ENCODE measurements at places on chromosomes 7 and 10.
A peak's percentile ranks its signal among the peaks of the same experiment; 100 is the strongest.

DNA sequence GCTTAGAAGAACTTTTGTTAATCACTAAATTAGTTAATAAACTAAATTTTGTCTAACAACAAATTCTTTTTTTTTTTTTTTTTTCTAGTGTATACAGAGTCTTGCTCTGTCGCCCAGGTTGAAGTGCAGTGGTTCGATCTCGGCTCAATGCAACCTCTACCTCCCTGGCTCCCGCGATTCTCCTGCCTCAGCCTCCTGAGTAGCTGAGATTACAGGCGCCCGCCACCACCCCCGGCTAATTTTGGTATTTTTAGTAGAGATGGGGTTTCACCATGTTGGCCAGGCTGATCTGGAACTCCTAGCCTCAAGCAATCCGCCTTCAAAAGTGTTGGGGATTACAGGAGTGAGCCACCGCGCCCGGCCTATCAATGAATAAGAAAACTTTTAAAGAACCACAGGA is 1.1 kb upstream of the IQUB start:
- DNase-seq = no peak

DNA sequence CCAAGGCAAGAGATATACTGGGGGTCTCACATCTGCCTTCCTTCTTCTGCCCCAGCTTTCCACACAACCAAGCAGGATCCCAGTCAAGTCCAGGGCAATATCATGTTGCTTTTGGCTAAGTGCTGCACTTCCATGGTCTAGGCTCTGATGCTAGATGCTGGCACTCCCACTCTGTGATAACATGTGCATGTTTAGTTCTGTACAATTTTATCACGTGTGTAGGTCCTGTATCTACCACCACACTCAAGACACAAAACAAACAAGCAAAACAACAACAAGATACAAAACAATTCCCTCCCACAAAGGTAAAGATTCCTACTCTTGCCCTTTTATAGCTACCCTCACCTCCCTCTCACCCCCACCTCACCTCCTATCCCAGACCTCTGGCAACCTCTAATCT is 105.6 kb upstream of the HABP2 start:
- no peak for DNase-seq

DNA sequence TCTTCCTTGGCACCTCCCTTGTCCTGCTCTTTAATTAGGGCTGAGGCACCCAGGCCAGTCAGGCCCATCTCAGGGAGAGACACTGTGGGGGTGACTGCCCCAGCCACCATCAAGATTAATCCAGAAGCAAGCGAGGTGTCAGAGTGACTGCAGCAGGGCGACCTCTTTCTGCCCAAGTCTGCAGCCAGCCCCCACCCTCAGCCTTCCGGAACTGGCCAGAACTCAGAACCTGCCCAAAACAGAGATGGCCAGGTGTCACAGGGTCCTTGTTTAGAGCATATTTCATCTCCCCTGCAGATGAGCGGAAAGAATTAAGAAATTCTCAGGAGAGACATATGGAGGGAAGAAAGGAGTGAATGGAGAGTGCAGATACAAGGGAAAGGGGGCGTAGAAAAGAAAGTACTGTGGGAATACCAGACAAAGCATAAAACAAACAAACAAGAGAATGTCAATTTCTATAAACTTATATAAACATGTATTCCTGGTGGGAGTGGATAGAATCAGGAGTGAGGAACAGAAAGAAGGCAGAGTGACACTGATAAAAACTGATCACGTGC is 188.8 kb upstream of the NRP1 start:
- no peak for DNase-seq

DNA sequence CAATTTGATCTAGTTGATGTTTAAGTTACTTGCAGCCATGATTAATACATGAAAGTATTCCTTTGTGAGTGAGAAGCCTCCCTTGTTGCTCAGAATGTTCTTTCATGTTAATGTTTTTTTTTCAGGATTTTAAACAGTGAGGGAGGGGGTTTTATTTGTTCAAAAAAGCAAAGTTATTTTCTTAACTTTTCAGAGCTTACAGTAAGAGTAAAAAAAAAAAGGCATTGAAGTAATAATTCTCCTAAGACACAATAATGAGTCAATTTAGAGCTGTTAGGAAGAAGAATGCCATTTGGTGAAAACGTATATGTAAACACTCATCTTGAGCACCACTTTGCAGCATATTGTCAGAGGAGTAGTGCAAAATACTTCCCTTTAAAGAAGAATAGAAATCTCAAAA is 105.8 kb downstream of the SEMA3A start:
- DNase-seq = no peak

GRCh38 chr7:112074464-112074863 is 131.7 kb downstream of the DOCK4 start:
- DNase-seq = no peak

GRCh38 chr10:78935697-78936407 is 132.9 kb upstream of the ZMIZ1 start:
- DNase-seq = no peak

DNA sequence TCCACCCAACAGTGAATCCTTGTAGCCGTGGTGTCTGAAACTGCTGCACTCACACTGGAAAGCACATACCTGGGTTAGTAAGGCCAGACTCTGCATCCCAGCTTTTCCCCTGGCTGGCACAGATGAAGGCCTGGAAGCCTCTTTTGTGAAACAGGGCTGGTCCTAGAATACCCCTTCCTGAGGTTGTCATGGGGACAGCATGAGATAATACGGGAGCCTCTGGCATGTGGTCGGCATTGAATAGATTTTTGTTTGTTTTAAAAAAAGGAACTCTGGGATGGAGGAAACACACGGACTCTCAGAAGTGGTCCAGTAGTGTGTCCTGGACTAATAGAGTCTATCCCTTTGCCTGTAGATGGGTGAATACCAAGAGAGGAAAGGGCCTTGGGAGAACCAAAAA is 129.7 kb downstream of the TMEM178B start:
- no peak for DNase-seq

DNA sequence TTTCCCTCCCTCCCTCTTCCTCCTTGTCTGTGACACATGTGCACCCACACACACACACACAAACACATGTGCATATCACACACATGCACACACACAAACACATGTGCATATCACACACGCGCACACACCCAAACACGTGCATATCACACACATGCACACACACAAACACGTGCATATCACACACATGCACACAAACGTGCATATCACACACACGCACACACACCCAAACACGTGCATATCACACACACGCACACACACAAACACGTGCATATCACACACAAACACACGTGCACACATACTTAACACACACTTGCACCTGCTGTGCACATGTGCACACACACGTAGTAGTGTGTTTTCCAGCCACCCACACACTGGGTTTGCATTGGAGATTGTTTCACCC is 29.4 kb upstream of the KNDC1 start:
- no peak for DNase-seq

DNA sequence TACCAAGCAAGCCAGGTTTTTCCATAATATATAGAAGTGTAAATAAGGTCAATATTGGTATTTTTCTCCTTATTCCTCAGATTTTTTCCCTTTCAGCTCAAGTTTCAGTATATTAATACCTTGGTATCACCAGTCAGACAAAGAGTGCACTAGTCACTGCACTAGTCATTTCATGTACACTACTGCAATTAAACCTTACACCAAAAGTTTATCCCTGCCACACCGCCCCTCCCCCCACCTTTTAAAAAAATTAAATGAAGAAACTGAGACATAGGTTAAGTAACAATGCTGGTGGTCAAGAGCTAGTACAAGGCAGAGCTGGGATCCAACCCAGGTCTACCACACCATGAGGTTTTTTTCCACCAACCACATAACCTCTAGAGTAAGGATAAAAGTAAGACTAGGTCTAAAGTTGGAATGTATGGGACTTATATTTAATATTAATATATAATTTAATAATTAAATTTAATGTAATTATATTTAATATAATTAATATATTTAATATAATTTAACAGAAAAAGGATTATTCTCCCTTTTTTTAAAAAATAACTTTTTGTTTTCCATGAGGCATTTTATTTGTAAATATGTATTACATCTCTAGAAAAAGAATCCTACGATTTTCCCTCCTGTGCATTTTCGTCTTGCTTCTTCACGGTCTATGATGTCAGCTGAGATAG is 68.5 kb downstream of the NT5C2 start:
- DNase-seq = no peak

DNA sequence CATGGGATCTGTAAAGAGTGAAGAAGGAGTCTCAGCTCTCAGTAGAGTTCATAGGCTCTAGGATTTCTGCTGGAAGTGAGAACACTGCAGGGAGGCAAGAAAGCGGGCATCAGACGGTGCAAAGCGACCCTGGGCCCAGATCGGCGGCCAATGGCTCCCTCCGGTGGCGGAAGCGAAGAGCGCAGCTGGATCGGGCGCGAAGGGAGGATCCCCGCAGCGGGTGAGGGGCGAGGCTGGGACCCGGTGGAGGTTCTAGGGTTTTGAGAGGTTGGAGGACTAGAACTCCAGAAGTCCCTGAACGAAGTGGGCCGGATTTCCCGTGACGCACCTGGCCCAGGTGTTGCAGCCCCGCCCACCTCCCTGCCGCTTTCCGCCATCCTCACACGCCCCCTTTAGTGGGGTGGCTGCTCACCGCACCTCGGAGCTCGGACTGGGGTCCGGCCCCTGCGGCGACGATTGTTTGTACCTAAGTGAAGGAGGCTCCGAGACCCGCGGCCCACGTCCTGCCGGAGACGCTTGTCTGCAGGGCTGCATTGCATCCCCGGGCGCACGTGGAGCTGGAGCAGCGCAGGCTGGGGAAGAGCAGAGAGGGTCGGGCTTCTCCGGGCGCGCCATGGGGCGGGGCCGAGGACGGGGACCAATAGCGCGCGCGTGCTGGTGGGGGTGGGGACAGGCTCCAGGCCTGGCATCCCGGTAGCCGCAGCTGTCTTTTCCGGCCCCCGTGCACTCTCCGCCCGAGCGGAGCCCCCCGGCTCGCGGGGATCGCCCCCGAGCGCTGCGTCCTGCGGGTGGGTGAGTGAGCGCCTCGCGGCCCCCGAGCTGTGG is at the start of gene SLC12A9:
Gene SLC12A9, plus strand, starts transcription at position 666 of the 825 bp plus-strand sequence. CDS start 1,485 bp downstream, outside the sequence.
- peak; percentile 95 for DNase-seq

GRCh38 chr10:77240041-77240652 is 397.5 kb downstream of the KCNMA1 start:
- DNase-seq = no peak

DNA sequence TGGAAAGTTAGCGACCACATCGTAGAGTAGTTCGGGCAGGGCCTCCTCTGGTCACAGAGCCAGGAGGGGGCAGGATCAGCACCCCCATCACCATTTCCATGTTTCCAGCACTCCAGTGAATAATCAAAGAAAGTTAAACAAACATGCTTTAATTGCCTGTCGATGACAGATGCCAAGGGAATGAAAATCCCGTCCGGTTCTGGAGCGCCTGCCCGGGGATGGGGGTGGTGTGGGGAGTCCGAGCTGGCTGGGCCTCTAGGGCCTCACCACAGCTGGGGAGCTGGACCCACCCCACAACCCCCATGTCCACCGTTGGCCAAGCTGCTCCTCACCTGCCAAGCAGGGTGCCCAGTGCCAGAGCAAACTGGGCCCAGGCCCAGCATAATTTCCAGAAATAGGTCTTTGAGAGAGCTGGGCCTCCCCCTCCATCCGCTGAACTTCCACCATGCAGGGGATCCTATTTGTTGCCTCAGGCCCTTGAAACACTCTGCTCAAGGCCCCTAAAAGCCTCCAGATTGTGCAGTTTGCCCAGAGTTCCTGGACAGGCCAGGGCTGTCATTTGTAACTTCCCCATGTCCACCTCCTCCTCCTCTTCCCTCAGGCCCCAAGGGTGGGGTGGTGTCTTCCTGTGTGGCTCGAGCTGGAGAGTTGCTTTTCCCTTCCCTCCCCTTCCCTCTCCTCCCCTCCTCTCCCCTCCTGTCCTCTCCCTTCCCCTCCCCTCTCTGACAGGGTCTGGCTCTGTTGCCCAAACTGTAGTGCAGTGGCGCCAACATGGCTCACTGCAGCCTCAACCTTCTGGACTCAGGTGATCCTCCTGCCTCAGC is 101.0 kb downstream of the MYL10 start:
- no peak for DNase-seq

DNA sequence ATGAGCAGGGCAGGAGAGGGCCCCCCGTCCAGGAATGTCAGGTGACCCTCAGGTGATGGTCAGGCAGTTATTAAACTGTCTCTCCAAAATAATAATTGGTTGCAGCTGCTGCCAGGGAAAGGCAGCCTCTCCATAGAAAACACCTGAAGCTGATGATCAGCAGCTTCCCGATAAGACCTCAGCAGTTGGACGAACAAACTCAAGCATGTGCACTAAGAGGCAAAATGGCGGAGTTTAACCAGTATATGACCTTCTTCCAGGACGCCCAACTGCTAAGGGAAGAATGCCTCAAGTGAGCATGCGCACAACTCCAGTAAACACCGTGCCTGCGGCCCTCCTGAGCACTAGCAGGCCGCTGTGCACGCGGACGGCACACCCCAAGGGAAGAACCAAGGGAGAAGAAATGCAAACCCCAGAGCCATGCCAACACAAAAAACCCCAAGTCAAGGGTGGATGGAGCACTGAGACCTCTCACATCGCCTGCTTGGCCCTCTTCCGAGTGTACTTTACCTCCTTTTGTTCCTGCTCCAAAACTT is 38.9 kb upstream of the ADARB2 start:
- DNase-seq = no peak

DNA sequence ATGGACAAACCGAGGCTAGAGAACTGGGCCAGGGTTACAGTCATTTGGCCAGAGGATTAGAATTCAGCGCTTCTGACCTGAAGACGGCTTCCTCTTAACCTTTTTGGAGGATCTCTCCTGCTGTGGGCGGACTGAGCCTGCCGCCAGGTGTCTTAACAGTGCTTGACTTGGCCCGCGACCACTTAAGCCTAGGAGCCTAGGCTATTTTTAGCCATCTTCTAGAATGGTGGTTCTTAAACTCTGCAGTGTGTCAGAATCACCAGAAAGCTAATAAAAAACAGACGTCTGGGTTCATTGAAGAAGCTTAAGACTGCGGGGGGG is 722 bp downstream of the MDH2 start:
- DNase-seq = peak; percentile 71

DNA sequence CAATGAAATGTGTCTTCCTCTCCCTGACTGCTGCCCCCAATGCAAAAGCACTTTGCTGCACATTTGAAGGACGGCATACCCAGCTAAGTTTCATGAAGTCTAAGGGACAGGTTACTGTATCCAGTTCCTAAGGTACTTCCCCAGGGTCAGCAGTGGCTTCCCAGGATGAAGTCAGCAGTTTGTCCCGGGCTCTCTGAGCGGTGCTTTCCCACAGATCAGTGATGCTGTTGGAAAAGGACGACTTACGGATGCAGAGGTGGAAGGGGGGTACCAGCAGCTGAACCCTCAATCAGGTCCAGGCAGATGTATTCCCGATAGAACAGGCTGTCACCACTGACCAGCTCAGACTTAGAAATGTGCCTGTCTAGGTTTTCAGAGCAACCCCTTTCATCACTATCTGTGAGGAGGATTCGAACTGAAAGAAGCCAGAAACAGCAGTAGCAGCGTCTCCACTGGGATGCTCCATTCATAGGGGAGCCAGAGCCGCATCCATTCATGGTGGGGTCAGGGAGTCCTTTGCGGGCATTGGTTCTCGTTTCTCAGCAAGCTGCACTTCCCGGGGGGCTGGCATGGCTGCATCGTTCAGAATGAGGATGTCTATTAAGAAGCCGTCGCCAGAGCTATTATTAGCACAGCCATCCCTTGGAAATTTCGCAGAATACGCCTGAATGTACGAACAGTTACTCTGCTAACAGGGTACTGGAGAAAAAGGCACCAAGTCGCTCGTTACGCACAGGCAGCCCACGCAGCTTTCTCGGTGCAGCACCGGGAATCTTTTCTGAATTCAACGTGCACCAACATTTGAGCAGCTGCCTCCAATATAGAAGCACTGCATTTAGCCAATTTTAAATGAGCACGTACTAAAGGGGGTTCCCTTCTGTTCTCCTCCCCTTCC is 303.7 kb downstream of the PRPF18 start:
- no peak for DNase-seq

- DNase-seq = no peak
Measured at GRCh38 chr10:86087716-86088115, 278.9 kb downstream of the GRID1 start.

- DNase-seq = no peak
Measured at GRCh38 chr10:108069096-108069495, 904.6 kb upstream of the SORCS1 start.
